ENCODE measurements at places on chromosomes 1 and 21. TPM values are rescaled to one million over a fixed set of nuclear protein-coding genes. Genes with fewer than 3 reads are reported as not detected.

The TESK2 gene
- 0.53 TPM for total RNA-seq

The UBE2U gene
- not detected for total RNA-seq

The RRAGC gene
- 5.8 TPM for total RNA-seq

The TMEM240 gene
- total RNA-seq = 20.5 TPM

The BLZF1 gene
- total RNA-seq = 28.7 TPM

The SPRR2F gene
- total RNA-seq = not detected

The MSH4 gene
- not detected for total RNA-seq

The THRAP3 gene
- 73.8 TPM for total RNA-seq

The OR2G6 gene
- total RNA-seq = not detected

The C1orf53 gene
- 19.7 TPM for total RNA-seq

The RNU1-2 gene
- total RNA-seq = not detected

The SLC19A2 gene
- 6.6 TPM for total RNA-seq

The ETV3L gene
- not detected for total RNA-seq

The SLC25A34 gene
- total RNA-seq = not detected

The GFI1 gene
- total RNA-seq = 0.18 TPM

The CERS2 gene
- total RNA-seq = 140 TPM

The S100A7 gene
- total RNA-seq = not detected

The SLC35E2B gene
- total RNA-seq = 18.2 TPM

The OR2T29 gene
- total RNA-seq = not detected

The CZIB gene
- total RNA-seq = 64.6 TPM

Data from myometrial cell (primary cell).